T-helper 2 cell treated with Interferon-gamma antibody and Interleukin-4, amounts not matched to agents 100 ng/mL and 5 ng/mL, for 36 hours (primary cell): ENCODE measurements at places on chromosomes 11 and 22. TPM values are rescaled to one million over a fixed set of nuclear protein-coding genes. Genes with fewer than 3 reads are reported as not detected.

Gene DDT
- total RNA-seq = 114 and 117 TPM in 2 replicates

Gene TMEM218
- total RNA-seq = 17.5 and 18.3 TPM in 2 replicates

Gene TIMP3
- total RNA-seq = 0.05 TPM in 1 of 2 replicates, not detected in the other

Gene HEPHL1
- not detected in 2 replicates for total RNA-seq

Gene KDM4D
- 0.39 and 0.45 TPM in 2 replicates for total RNA-seq
